Muscle of leg (tissue), 16 donors: ENCODE measurements at places on chromosomes 11 and 22. TPM values are rescaled to one million over a fixed set of nuclear protein-coding genes. Genes with fewer than 3 reads are reported as not detected.

Gene UBQLN3
- not detected for polyA plus RNA-seq

Gene C22orf31
- 1.6 TPM for polyA plus RNA-seq

Gene OR5B2
- not detected for polyA plus RNA-seq

Gene LARGE2
- polyA plus RNA-seq: 0.70 TPM

Gene TTC9C
- polyA plus RNA-seq: 34.3 TPM

Gene TRIM6
- 1.4 TPM for polyA plus RNA-seq

Gene XNDC1N
- 2.9 TPM for polyA plus RNA-seq

Gene TMPRSS13
- 0.10 TPM for polyA plus RNA-seq
